ENCODE measurements at places on chromosomes 11 and 22.

GRCh38 chr22:35021161-35021560, 44.8 kb upstream of the ISX start:
- DNase-seq: no peak

- DNase-seq: no peak
These were observed 103.7 kb downstream of the GAB2 start for GRCh38 chr11:78313898-78314297.

GRCh38 chr22:29563652-29564460, 10.3 kb upstream of the THOC5 start:
- DNase-seq: no peak

- DNase-seq: no peak
These were observed 11.3 kb upstream of the GDPD5 start for GRCh38 chr11:75536786-75537641.

- DNase-seq: no peak
These were observed 2.2 kb upstream of the TMPRSS13 start for GRCh38 chr11:117931331-117931950.

DNA sequence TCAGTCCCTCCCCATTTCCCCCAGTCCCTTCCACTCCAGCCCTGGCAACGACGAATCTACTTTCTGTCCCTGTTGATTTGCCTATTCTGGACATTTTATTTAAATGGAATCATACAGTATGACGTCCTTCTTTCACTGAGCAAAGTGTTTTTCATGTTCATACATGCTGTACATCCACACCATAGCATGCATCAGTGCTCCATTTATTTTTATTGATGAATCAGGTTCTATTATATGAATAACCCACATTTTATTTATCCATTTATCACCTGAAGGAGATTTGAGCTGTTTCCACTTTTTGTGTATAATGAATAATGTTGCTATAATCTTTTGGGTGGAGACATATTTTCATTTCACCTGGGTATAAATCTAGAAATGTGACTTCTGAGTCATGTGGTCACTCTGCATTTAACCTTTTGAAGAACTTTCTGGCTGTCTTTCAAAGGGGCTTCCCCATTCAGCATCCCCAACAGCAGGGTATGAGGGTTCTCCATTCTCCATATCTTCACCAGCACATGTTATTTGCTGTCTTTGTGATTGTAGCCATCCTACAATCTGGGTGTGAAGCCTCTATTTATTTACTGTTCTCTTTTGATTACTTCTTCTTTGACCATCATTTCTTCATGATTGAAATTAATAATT, 531.7 kb downstream of the ETS1 start:
- no peak for DNase-seq

GRCh38 chr11:72265951-72266350, 22.0 kb upstream of the PHOX2A start:
- no peak for DNase-seq

DNA sequence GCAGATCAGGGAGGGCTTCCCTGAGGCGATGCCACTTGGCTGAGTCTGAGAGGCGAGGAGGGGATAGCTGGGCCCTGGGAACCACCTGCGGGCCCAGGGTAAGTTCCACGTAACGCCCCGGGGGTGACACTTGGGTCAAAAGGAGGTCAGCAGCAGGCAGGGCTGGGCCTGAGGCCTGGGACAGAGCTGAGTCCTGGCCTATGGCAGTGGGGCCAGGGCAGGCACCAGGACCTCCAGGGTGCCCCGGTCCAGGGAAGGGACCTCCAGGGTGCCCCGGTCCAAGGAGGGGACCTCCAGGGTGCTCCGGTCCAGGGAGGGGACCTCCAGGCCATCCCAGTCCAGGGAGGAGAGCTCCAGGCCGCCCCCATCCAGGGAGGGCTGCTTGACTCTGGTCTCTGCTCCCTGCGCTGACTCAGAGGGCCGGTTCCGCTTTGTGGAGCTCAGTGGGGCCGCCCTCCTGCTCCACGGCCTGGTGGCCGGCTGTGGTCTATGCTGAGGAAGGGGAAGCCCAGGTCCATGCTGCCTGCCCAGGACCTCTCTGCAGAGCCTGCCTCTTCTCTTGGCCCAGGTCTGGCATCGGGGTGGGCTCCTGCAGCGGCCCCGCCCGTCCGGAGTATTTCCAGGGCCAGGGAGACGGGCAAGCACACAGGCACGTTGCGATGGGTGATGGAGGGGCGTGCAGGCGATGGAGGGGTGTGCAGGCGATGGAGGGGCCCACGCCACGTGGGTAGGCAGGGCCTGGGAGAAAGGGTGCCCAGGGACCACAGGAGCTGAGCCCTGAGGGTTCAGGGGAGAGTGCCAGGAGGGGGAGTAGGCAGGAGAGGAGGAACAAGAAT, 19.5 kb upstream of the WNT7B start:
- no peak for DNase-seq

- no peak for DNase-seq
These were observed 34.1 kb upstream of the GLYATL1 start for GRCh38 chr11:58905011-58905720.

DNA sequence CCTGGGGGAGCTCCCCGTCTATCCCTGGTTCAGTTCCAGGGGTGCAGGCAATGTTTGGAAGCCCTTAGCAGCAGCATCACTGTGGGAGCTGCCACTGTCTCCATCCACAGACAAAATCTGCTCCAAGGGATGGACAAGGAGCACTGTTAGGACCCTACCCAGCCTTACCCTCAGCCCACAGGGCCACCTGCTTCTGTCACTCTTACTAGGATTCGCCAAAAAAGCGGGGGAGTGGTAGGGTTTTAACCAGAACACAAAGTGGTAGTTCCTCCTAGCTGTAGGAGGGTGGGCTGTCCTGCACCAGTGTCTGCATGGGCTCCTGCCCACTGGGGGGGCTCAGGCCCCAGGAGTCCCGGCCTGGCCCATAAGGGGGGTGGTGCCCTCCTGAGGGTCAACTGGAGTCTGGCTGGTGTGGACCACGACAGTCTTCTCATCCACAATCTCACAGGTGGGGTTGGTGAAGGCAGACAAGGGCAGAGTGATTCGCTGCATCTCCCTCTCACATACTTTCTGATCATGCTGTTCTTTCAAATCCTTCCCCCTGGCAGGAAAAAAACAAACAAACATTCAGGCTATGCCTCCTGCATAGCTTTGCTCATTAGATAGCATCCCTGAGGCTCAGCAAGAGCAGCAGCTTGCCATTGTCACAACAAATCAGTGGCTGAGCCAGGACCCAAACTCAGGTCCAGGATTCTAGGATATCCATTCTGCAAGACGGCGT, 9.4 kb downstream of the PIK3IP1 start:
- DNase-seq: no peak

GRCh38 chr11:115324581-115325432, 179.4 kb downstream of the CADM1 start:
- DNase-seq: no peak

DNA sequence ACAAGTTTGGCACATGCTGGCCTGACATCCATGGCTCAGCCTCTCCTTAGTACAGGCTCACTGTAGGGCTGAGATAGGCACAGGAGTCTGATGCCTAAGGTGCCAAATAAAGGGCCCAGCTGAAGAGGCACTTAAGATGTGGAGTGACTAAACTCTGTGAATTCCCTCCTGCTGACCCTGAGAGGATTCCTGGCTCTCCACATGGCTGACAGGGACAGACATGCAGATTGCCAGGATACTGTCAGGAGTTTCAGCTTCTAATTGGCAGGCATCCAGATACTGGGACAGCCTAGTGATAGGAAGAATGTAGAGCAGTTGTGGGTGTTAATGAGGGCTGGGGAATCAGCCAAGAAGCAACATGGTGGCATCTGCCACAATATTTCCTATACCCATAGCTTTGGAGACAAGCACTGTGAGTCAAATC, 558.7 kb downstream of the INSC start:
- no peak for DNase-seq

GRCh38 chr11:116100016-116100415, 595.8 kb upstream of the CADM1 start:
- no peak for DNase-seq

GRCh38 chr11:116888884-116889549, 51.6 kb upstream of the APOA1 start:
- DNase-seq: no peak

DNA sequence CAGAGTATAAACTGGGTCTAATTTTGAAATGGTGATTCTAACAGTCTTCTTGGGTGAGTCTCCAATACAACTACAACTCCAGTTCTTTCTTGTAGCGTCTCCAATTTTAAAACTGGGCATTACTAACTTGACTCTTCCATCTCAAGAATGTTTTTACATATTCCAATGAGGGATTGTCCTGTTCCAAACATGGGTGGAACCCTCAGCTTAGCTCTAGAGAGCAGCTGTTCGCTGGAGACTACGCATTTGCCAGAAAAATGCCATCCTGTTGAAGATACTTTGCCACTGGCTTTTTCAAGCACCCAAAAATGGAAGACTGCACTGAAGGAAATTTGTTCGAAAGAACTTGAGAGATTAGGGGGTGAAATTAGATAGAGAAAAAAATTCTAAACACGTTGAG, 870.0 kb downstream of the NTM start:
- no peak for DNase-seq

- DNase-seq: no peak
These were observed 5.3 kb upstream of the GNAZ start for GRCh38 chr22:23065069-23065451.

- no peak for DNase-seq
These were observed 916.3 kb downstream of the TBC1D22A start for GRCh38 chr22:47678636-47679287.

DNA sequence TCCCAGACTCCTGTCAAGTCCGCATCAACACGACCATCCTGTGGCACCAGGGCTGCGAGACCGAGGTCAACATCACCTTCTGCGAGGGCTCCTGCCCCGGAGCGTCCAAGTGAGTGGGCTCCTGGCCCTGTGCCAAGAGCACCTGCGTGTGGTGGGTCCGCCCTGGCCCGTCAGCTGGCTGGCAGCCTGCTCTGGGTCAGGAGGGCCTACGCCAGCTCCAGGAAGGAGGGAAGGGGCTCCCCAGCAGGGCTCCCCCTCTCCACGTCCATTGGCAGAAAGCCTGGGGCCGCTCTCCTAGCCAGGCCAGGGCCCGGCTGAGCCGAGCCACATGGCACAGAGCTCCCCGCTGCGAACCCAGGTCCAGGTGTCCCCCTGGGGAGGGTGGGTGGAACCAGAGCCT, 37.8 kb downstream of the MUC5B start:
- DNase-seq: no peak

DNA sequence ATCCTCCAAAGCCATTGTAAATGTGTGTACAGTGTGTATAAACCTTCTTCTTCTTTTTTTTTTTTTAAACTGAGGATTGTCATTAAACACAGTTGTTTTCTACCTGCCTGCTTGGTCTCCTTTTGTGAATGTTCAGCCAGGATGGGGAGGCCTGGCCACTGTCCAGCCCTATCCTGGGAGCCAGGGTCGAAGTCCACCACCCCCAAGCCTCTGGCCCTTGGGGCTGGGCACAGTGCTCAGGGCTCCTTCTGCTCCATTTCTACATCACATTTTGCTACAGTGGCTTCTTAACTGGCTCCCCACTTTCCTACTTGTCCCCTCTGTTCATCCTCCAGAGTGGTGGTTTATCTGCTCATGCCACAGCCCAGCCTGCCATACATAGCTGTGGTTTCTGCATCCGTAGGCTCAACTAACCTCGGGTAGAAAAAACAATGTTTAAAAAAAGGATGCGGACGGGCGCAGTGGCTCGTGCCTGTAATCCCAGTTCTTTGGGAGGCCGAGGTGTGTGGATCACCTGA, 2.5 kb upstream of the SMARCB1 start:
- no peak for DNase-seq

DNA sequence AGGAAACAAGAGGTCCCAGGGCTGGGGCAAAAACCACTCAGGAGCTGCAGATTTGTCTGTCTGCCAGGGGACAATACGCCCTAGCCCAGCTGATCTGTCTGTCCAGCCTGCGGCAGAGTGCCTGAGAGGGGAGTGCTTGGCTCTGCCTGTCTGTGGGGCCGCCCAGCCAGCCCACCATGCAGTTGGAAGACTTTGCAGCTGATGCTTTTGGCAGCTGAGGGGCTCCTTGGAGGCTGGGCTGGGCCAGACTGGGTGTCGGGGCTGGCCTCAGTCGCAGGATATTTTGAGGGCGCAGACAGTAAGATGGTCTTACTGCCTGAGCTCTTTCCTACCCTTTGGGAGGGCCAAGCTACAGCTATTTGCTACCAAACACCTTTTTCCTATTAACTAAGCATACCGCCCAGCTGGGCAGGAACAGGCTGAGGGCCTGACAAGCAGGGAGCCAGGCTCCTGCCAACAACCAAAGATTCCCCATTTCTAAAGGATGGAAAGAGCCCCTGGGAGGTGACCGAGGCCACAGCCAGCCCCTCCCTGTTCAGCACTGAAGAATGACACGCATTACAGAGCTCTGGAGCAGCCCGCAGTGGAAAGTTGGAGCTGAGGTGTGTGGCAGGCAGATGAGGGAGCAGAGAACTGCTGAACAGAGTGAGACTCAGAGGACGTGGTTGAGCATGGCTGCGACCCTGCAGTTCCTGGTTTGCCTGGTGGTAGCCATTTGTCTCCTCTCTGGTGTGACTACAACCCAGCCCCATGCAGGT, at the start of gene FAM180B:
FAM180B (plus strand) TSS at position 581 of the 758 bp plus-strand sequence; CDS start at position 672, 91 bp downstream.
- DNase-seq: no peak

DNA sequence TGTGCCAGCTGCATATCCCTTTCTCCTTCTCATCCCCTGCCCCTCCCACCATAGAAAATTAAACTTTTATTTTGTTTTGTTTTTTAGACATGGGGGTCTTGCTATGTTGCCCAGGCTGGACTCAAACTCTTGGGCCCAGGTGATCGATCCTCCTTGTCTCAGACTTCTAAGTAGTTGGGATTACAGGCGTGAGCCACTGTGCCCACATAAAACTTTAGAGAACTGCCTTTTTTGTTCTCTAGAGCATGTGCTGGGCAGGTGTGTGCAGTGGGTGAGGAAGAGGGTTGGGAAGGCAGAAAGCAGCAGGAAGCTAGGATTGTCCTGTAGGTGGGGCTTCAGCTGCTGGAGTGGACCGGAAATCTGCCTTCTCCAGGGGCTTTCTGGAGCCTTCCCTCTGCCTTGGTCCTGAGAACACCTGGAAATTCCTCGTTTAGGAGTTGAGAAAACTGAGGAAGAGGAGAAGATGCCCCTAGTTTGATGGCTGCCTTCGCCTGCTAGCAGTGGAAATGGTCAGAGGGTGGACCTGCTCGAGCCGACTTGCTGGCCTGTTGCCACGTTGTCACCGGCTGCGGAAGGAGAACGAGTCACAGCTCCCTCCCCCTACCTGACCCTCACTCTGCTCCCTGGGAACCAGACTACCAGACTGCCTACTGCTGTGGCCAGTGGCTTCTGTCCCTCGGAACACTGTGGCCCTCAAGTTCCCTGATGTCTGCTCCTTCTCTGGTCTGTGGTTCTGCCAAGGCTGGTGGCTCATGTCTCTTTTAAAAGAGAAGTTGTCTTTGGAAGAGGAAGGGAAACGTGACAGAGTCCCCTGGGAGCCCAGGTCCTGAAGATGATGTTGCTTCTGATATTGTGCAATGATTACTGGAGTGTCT, 4.0 kb downstream of the ST14 start:
- no peak for DNase-seq
